ENCODE measurements at places on chromosomes 5 and 9. TPM values are rescaled to one million over a fixed set of nuclear protein-coding genes. Genes with fewer than 3 reads are reported as not detected.
A peak's percentile ranks its signal among the peaks of the same experiment; 100 is the strongest.

C1QTNF2 gene
- 0.11 TPM for total RNA-seq

FGD3 gene
- 12.0 TPM for total RNA-seq

PHF24 gene
- total RNA-seq, result 0.29 TPM

LCN9 gene
- total RNA-seq, result 0.57 TPM

PCDHGA8 gene
- total RNA-seq, result 1.5 TPM

ZNF618 gene
- 75.3 TPM for total RNA-seq

NR2F1 gene
- 35.4 TPM for total RNA-seq

- no peak for DNase-seq
Measured at GRCh38 chr5:172458976-172459782, 4.9 kb upstream of the SH3PXD2B start.

GRCh38 chr9:134035041-134036039 lies 10.1 kb downstream of the BRD3OS start:
- DNase-seq, result no peak

- DNase-seq, result no peak
Measured at GRCh38 chr9:22452415-22453010, 5.9 kb downstream of the DMRTA1 start.

DNA sequence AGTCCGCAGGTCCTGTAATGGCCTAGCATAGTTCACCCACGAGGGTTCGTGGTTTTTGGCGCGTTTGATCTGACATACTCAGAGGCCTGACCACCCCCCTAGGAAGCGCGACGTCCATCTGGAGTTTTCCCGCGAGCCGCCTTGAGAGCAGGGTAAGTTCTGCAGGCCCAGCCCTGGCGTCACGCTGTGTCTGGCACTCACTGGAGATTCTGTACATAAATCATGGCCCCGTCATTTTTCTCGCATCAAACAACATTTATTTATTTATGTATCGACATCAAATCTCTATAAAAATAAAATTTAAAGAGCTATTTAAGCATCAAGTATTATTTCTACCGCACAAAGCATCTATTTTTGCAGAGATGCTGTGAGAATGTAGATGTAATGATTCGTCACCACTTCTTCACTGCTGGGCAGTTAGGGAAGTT lies 437 bp upstream of the TRIM41 start:
- no peak for DNase-seq

- no peak for DNase-seq
Measured at GRCh38 chr5:52892242-52892878, 96.8 kb upstream of the ITGA2 start.

- DNase-seq, result no peak
Measured at GRCh38 chr9:115988701-115989100, 164.9 kb upstream of the PAPPA start.

DNA sequence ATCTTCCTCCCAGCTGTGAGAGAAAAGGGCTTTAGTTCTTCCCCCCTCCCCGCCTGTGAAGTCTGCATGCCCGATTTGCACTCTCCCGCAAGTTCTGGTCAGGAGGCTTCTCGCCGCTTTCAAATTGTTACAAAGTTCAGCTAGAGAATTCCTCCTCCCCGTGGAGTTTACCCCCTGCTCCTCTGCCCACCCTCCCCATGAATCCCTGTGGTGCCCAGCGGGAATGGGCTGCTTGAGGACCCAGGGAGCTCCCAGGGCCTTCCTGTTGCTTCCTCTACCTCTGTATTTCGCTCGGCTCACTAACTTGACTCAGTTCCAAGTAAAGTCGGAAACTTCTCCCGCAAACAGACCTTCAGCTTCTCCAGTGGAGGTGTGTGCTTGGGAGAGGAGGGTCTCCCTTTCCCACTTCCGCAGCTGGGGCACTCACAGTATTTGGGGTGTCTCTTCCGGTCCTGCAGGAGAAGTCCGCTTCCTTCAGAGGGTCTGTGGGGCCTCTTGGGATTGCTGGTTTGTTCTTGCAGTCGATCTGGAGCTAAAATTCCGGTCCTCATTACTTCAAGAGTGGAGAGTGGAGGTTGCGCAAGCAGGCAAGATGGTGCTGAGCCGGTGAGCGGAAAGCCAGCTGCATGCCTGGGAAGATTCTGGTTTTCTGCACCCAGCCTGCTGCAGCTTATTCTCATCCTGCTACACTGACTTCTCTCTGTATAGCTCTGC lies 97.8 kb downstream of the ADAMTS12 start:
- no peak for DNase-seq

GRCh38 chr5:103669615-103670014 lies 107.0 kb upstream of the NUDT12 start:
- no peak for DNase-seq

GRCh38 chr9:123724211-123724796 lies 205.6 kb downstream of the DENND1A start:
- DNase-seq, result no peak

DNA sequence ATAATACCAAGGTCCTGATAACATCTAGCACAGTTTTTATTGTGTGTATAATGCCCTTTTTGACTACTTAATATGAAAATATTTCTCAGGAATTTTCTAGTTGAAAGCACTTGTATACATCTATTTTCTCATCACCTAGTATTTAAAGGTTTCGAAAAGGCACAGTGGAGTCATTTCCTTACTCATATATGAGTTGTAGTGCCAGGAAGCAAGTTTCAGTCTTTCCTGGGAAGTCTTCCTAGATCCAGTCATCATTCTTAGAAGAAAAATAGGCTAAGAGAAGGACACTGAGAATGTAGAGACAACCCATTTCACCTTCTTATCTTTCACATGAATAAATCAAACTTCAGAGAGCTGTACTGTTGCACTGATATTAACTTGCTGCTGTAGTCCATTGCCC lies 70.2 kb downstream of the SLC25A46 start:
- no peak for DNase-seq

DNA sequence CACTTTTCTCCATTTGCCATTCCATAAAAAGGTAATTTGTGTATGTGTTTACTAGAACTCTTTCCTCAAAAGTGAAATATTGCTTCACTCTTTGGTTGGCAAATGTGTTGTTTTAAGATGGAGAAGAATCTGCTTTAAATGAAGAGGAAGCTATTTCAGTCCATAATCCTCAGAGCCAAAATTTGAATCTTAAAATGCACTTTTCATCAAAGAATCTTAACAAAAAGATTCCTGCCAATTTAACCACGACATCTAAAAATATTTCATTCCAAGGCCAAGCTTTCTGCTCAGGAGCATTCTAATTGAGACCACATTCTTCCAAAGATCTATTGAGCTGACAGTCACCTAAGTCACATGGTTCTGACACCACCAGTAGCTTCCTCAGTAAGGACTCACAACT lies 7.5 kb downstream of the GABRB2 start:
- DNase-seq, result no peak

GRCh38 chr9:84478996-84479395 lies 138.4 kb upstream of the SLC28A3 start:
- DNase-seq, result no peak

- no peak for DNase-seq
Measured at GRCh38 chr9:116060631-116061030, 93.0 kb upstream of the PAPPA start.

GRCh38 chr9:133238851-133239532 lies 29.9 kb upstream of the OBP2B start:
- peak; percentile 55 for DNase-seq

DNA sequence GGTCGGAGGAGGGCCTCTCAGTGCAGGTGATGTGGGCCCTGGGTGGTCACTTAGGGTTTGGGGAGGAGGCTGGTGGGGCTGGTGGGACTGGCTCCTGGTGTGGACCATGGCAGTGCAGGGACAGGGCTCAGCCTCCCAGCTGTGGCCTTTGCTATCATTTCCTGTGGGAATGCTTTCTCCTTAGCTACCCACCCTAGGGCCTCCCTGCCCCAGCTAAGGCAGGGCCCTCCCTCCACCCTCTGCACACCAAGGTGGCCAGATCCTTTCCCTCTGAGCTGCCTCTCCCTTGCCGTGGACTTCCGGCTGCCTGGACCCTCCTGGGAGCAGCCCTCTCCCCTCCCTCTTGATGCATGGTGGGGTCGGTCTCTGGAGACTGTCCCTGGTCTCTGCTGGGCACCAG lies 22.7 kb upstream of the ARSI start:
- DNase-seq, result no peak
